ENCODE measurements at places on chromosomes 11 and 22. TPM values are rescaled to one million over a fixed set of nuclear protein-coding genes. Genes with fewer than 3 reads are reported as not detected.
A peak's percentile ranks its signal among the peaks of the same experiment; 100 is the strongest.

GRCh38 chr22:49937758-49938564 is 19.5 kb downstream of the CRELD2 start:
- H3K4me3 ChIP-seq = no peak overlapping the region
- H3K4me1 ChIP-seq = peaks cover 9% of the 10 kb centered on the region
- no peaks in the 10 kb centered on the region for H3K27me3 ChIP-seq
- H3K36me3 ChIP-seq = no peaks in the 10 kb centered on the region
- no peak for DNase-seq

DNA sequence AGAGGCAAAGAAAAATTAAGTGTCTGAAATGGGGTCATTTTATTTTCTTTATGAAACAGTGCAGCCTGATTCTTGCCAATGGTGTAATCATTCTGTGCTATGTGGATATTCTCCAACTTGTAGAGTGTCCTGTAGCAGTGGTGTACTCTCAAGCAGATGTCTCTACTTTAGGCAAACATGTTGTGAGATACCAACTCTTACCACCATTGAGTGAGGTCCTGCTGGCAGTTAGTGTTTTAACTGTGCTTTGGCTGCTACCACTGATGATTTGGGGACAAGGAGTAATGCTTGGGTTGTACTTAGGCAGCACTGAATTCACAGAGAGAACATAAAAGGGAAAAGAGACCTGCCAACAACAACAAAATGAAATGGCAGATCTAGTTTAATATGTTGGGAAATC is 122.5 kb downstream of the APIP start:
- H3K4me1 ChIP-seq = no peaks in the 10 kb centered on the region
- no peak overlapping the region for H3K4me3 ChIP-seq
- no peak overlapping the region for H3K27ac ChIP-seq
- no peak for DNase-seq
- H3K36me3 ChIP-seq = no peaks in the 10 kb centered on the region

DNA sequence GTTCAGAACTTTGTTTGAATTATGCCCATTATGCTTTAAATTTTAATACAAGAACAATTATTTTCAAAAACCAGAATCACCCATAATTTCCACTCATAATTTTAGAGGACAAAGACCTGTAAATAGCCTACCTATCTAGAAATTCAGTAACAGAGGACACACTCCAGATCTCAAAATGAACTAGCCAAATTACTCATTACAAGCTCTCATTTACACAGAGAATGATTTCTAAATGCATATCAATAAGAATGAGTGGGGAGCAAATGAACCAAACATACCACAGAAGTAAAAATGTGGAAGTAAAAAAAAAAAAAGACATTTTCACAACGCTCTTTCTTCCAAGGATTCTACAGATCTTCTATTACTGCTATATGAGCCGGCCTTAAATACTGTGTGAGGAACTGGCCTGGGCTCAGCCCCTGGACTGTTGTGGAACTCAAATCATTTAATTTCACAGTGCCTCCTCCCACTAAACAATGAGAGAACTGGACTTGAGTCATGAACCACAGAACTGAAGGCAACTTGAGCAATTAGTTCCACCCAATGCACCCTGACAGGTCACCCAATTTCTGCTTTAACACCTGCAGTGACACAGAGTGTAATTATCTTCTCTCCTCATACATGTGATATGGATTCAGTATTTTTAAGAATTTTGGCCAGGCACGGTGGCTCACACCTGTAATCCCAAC is 8.0 kb downstream of the MRTFA start:
- H3K36me3 ChIP-seq = no peaks in the 10 kb centered on the region
- H3K4me3 ChIP-seq = peak overlapping the region; percentile 30
- H3K27me3 ChIP-seq = no peaks in the 10 kb centered on the region
- H3K27ac ChIP-seq = peak overlapping the region; percentile 65
- peaks cover 39% of the 10 kb centered on the region for H3K4me1 ChIP-seq
- DNase-seq = peak; percentile 68

- H3K36me3 ChIP-seq = no peaks in the 10 kb centered on the region
- peak; percentile 18 for DNase-seq
- no peak overlapping the region for H3K27ac ChIP-seq
- no peaks in the 10 kb centered on the region for H3K27me3 ChIP-seq
- H3K4me3 ChIP-seq = no peak overlapping the region
Observed at GRCh38 chr11:73157101-73158010, 15.2 kb upstream of the FCHSD2 start.

C1QTNF5 gene
- not detected for total RNA-seq

DNA sequence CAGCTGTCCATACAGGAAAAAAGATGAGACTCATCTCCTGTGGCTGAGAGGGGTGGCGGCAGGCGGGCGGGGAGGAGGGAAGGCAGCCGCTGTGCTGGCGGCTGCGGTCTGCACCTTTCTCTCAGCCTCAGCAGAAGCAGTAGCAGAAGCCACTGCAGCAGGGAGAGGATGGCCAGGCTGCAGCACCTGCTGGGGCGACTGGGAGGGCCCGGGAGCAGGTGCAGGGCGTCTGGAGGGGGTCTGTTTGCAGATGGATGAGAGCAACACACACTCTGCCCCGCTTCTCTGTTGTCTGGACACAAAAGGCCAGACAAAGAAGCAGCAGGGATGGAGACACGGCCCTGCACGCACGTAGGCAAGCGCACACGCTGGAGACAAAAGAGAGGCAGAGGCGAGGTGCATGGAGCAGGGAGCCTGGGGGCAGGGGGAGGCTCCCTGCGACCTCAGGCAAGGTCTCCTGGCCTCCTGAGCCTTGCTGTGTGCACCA is 9.3 kb upstream of the MIAT start:
- no peaks in the 10 kb centered on the region for H3K36me3 ChIP-seq
- peaks cover 6% of the 10 kb centered on the region for H3K4me1 ChIP-seq
- no peak overlapping the region for H3K4me3 ChIP-seq
- H3K27ac ChIP-seq = no peak overlapping the region

DNA sequence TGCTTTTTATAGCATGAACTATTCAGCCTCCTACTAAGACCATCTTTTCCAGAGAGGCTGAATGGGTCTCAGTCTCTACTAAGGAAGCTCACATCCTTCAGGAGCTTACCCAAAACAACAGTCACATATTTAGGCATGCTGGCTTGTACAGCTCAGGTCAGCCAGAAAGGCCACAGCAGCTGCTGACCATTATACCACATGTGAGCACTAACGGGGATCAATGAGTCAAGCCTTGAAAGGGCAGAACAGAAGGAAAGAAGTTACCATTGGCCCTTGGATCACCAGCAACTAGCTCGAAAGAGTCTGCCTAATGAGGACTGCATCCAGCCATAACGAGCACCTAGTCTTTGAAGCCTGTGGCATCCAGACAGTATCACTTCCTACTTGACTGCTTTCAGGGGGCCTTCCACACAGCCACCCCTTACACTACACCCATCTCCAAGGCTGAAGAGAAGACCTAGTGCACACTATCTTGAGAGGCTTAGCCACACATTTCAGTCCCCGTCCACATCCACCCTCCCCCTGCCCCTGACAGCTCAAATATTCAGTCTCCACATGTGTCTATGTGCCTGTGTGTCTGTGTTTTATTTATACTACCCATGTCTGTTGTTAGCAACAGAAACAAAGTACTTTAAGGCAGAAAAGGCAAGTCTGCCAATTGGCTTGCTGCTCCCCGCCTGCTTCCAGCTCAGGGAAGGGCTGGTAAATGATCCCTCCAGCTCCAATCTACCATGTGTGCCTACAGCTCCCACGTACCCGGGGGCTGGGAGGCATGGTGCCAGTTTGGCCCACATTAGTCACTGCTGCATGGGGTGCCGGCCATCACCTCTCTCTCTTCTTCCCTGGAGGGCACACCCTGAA is 95.5 kb downstream of the RPL27A start:
- peak; percentile 51 for DNase-seq
- H3K27ac ChIP-seq = no peak overlapping the region
- peaks cover 37% of the 10 kb centered on the region for H3K4me1 ChIP-seq
- H3K27me3 ChIP-seq = no peaks in the 10 kb centered on the region
- H3K36me3 ChIP-seq = no peaks in the 10 kb centered on the region

GPHA2 gene
- not detected for total RNA-seq

GRCh38 chr11:92703449-92703830 is 266.0 kb upstream of the MTNR1B start:
- DNase-seq = no peak
- no peak overlapping the region for H3K27ac ChIP-seq
- no peak overlapping the region for H3K4me3 ChIP-seq
- H3K36me3 ChIP-seq = no peaks in the 10 kb centered on the region
- peaks cover 21% of the 10 kb centered on the region for H3K4me1 ChIP-seq

GRCh38 chr11:60845338-60845737 is 3.4 kb downstream of the CCDC86 start:
- H3K4me3 ChIP-seq = peak overlapping the region; percentile 91
- no peaks in the 10 kb centered on the region for H3K27me3 ChIP-seq
- peaks cover 35% of the 10 kb centered on the region for H3K36me3 ChIP-seq
- no peak for DNase-seq

DNA sequence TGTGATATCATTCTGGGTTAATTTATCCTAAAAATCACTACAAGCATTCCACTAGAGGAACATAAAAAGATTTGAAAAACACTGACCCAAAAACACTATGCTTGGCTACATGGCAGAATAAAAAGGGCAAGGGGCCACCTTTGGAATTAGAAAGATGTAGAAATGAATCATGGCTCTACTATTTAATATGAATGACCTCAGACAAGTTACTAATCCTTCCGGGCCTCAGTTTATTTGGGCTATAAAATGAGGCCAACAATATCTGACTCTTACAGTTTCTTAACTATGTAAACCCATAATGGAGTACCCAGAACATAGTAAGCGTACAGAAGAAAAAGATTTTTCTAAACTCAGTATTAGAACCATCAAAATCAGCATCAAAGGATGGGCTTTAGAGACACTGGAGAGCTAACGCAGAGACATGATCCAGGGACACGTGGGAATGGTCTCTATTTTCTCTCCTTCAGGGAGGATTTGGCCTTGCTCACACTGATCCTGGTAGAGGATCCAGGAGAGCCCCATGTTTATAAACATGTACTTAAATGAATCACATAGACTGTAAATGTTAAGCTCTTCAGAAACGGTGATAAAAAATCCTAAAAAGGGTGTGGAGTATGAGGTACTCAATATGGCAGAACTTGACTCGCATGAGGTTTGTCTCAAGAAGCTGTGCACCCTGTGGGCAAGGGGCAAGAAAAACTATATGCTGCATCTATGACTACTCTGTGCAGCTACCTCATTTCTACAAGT is 288.4 kb upstream of the PITPNB start:
- H3K27me3 ChIP-seq = peaks cover 36% of the 10 kb centered on the region
- no peak overlapping the region for H3K27ac ChIP-seq
- H3K4me3 ChIP-seq = no peak overlapping the region
- DNase-seq = no peak
- no peaks in the 10 kb centered on the region for H3K36me3 ChIP-seq

GRCh38 chr11:15901790-15902189 is 454.6 kb downstream of the SOX6 start:
- H3K4me3 ChIP-seq = no peak overlapping the region
- peak overlapping the region; percentile 40 for H3K27ac ChIP-seq
- H3K27me3 ChIP-seq = no peaks in the 10 kb centered on the region
- H3K4me1 ChIP-seq = peaks cover 17% of the 10 kb centered on the region
- no peak for DNase-seq

GRCh38 chr22:29096736-29097669 is 24.2 kb downstream of the KREMEN1 start:
- H3K4me1 ChIP-seq = peaks cover 6% of the 10 kb centered on the region
- no peak overlapping the region for H3K4me3 ChIP-seq
- H3K27ac ChIP-seq = peak overlapping the region; percentile 24
- peak; percentile 37 for DNase-seq
- no peaks in the 10 kb centered on the region for H3K27me3 ChIP-seq

DNA sequence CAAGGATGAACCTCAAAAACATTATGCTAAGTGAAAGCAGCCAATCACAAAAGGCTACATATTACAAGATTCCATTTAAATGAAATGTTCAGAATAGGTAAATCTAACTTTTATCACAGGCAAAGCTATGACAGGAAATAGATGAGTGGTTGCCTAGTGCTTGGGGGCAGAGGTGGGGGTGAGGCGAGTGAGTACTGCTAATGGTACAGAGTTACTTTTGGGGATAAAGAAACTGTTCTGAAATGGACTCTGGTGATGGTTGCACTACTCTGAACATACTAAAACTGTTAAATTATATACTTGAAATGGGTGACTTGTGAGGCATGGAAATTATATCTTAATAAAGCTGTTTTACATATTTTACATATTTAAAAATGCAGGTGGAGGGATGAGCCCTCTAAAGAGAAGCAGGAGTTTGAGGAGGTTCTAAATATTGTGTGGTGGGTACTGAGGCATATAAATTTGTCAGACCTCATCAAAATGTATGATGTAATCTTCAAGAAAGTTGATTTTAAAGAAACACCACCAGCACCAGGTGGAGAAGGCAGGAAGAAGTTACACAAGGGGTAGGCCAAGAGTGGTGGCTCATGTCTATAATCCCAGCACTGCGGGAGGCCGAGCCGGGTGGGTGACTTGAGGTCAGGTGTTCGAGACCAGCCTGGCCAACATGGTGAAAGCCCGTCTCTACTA is 3.6 kb downstream of the SLC43A1 start:
- no peaks in the 10 kb centered on the region for H3K4me1 ChIP-seq
- no peak for DNase-seq
- no peak overlapping the region for H3K4me3 ChIP-seq
- H3K27ac ChIP-seq = no peak overlapping the region
- H3K27me3 ChIP-seq = no peaks in the 10 kb centered on the region

DNA sequence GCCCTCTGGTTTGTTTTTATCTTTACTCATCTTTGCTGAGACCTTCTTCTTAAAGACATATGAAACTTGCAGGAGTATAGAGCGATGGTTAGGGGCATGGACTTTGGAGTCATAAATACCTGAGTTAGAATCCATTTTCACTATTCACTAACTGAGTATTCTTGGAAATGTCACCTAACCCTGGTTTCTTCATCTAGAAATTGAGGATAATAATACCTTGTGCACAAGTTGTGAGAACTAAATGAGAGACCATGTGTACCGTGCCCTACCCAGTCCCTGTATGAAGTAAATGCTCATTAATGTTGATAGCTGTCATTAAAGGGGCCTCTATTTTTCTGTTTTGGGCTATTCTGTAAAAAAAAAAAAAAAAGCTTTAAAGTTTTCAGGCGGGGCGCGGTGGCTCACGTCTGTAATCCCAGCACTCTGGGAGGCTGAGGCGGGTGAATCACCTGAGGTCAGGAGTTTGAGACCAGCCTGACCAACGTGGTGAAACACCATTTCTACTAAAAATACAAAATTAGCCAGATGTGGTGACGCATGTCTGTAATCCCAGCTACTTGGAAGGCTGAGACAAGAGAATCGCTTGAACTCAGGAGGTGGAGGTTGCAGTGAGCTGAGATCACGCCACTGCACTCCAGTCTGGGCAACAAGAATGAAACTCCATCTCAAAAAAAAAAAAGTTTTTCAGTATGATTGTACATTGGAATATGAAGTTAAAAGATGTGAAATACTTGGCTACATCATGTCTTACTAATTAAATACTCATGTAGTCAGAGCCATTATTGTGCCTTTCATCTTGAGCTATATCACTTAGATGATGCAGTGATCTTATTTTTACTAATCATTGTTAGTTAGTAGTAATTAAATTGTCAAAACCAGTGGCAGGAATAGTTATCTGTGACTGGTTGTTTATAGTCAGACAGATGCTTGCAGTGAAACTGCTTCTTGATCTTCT is 95.0 kb downstream of the AMOTL1 start:
- no peak overlapping the region for H3K4me3 ChIP-seq
- no peaks in the 10 kb centered on the region for H3K27me3 ChIP-seq
- peaks cover 86% of the 10 kb centered on the region for H3K36me3 ChIP-seq

AMPD3 gene
- total RNA-seq = 5.4 TPM

All from MCF 10A (cell line).